ENCODE measurements at places on chromosomes 3 and 15.
A peak's percentile ranks its signal among the peaks of the same experiment; 100 is the strongest.

GRCh38 chr15:94097552-94097951, 133.8 kb upstream of the MCTP2 start:
- no peak for DNase-seq

DNA sequence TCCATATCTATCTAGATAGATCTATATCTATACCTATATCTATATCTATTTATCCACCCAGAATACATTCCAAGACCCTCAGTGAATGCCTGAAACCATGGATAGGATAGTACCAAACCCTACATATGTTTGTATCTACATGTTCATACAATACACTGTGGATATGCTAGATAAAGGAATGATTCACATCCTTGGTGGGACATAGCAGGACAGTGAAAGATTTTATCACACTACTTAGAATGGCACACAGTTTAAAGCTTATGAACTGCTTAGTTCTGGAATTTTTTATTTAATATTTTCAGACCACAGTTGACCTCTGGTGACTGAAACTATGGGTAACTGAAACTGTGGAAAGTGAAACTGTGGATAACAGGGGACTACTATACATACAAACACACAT, 198.8 kb upstream of the TTC14 start:
- no peak for DNase-seq

DNA sequence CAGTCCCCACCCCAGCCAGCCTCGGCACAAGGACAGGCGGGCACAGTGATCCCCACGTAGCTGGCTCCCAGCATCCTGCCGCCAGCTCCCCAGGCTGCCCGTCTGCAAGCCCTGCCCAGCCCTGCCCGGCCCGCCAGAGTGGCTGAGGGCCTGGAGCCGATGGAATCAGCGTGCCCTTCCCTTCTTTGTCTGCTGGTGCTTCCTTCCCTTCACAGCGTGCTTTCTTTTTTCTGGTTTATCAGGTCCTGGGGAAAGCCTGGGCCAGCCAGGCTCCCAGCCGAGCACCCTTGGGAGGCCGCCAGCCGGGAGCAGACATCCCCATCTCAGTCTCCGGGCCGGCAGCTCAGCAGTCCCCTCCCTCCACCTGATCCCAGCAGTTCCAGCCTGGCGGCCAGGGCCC, 54.7 kb upstream of the SMAD6 start:
- no peak for DNase-seq

DNA sequence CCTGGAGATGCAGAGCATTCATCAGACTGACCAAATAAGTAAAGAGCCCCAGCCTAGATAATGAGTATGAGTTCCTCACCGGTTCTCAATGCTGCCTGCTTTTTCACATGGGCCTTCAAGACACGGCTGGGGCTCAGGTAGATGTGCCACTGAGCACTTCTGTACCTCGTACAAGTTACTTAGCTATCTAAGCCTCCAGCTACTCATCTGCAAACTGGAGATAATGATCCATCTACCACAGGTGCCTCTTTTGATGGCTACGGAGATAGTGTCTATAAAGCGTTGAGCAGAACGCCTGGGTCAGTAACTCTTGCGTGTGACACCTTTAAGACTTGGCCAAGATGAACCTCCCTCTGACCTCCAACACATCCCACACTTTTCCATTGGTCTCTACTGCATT, 56.3 kb downstream of the CCR4 start:
- DNase-seq: no peak

- no peak for DNase-seq
These were observed 63.6 kb downstream of the KBTBD12 start for GRCh38 chr3:127978636-127979035.

DNA sequence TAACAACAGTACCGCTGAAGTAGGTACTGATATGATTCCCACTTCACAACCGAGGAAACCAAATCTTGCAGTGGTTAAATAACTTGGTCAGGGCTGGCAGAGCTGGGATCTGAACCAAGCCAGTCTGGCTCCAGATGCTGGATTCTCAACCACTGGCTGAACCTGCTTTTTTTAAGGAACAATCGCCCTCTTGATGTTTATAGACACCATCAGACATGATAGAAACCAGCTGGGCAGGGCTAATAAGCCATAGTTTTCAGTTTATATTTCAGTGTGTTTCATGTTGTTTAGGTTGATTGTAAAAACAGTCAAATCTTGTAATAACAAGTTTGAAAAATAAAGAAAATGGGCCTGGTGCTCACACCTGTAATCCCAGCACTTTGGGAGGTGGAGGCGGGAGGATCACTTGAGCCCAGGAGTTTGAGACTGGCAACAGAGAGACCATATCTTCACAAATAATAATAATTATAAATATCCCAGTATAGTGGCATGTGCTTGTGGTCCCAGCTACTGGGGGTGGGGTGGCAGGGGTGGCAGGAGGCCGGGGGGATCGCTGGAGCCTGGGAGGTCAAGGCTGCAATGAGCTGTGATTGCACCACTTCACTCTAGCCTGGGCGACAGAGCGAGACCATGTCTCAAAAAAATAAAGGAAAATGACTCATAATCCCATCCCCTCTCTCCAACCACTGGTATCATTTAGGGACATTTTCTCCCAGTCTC, 36.7 kb downstream of the XYLB start:
- DNase-seq: no peak

- no peak for DNase-seq
These were observed 14.7 kb downstream of the EDEM1 start for GRCh38 chr3:5202222-5202621.

DNA sequence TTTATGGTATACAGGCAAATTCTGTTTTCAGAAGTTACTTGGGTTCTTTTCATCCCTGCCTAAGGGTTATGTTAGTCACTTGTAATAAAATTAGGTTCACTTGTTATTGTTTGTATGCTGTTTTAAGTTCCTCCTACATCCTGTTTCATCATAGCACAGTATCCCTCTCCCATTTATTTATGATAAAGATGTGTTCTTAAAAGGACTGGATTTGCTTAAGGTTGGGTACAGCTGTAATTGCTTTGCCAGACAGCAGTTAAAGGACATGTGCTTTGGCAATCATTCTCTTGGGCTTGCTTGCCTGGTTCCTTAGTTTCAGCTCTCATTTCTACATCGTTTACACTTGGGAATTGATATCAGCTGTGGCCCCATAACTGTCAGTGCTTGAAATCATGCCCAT, 11.7 kb downstream of the ATP2C1 start:
- DNase-seq: no peak

DNA sequence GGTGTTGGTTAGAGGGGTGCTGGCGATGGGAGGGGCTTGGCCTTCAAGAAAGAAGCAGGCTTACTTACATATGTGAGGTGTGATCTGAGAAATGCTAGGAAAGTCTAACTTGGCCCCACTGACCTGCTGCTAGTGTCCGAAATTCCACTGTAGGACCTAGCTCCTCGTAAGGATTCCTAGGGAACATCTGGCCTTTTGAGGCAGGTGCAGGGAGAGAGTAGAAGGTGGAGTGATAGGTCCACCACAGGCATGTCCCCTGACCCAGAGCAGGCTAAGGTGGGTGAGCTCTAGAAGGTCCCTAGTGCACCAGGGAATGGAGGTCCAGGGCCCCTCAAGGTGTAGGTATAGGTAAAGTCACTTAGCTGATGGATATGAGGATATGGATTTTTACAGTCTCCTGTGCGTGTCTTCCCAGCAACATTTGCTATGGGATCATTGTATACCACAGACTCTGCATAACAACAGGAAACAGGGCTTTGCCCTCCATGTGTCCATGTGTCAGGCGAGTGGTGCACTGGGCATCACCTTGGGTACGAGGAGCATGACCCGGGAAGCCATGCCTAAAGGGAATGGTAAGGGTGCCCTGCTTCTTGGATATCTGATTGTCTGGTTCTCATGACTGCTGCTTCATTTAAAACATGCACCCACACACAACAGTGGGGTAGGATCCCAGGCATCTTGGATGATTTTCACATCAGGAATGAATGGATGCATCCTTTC, 32.6 kb downstream of the POMGNT2 start:
- no peak for DNase-seq

GRCh38 chr15:22811640-22812039, 25.2 kb downstream of the NIPA1 start:
- DNase-seq: peak; percentile 10

- no peak for DNase-seq
These were observed 40.2 kb upstream of the ZBTB20 start for GRCh38 chr3:115187149-115187757.

DNA sequence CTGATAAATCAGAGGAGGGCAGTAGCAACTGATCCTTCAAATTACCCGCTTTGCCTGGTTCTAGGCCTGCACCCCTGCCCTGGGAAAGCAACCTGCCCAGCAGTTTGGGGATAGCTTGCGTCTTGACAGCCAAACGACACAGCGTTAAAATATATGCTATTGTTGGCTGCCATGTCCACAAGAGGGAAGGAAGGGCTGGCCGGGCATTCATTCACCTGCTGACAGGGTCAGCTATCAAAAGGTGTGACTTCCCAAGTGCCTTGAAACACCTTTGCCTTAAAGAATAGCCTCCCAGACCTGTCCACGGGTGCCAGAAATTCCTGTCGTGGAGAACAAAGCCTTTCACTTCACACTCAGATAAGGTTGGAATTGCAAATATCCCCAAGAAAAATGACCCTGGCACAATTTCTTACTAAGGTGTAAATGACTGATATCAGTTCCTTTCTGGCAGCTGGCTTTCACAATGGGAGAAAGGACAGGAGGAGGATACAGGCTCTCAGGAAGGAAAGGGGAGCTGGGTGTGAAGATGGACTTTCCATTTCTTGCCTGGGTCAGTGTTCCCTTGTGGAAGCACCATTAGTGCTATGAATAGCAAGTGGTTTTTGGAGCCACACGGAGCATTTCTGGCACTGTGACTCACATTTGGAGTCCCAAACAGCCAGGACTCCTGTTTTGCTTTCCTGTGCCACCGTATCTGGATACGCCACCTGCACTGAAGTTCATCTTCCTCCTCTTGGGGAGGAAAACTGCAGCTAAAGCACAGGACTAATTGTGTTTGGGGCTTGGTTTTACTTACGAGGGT, 19.2 kb downstream of the ALDH1A3 start:
- no peak for DNase-seq

DNA sequence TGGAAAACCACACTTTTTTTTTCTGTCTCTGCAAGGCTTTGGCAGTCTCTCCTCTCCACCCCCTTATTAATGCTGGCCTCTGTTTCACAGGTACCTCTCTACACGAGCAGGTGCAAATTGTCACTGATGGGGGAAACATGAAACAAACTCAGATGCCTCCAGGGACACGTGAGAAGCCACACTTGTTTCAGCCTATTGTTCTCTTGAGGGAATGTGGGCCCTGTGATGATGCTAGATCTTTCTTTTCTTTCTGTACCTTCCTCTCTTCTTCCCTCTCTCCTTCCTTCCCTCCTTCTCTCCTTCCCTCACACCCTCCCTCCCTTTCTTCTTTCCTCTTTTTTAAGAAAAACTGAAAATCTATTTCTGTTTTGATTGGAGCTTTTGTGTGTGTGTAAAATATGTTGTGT, 5.7 kb upstream of the BLM start:
- DNase-seq: no peak

- DNase-seq: no peak
These were observed 138.0 kb upstream of the MEF2A start for GRCh38 chr15:99427668-99428361.

DNA sequence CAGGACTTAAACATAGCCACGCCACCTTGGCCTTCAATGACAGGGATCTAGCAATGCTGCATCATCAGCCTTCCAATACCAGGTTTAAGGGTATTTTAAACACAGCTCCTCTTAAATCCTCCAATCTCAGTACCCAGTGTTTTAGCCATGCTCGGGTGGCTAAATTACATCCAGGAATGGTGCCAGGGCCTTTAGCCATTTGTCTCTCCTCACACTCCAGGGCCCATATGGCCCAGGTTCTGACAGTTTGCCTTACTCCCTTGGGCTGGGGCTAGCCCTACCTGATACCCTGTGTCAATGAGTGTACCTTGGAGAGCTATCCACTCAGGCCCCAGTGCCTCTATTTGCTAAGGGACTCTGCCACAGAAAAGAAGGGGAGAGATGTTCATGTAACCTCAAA, 29.4 kb downstream of the ZNF589 start:
- DNase-seq: no peak

- DNase-seq: peak; percentile 47
These were observed 59.6 kb upstream of the LMCD1 start for GRCh38 chr3:8441969-8442559.

DNA sequence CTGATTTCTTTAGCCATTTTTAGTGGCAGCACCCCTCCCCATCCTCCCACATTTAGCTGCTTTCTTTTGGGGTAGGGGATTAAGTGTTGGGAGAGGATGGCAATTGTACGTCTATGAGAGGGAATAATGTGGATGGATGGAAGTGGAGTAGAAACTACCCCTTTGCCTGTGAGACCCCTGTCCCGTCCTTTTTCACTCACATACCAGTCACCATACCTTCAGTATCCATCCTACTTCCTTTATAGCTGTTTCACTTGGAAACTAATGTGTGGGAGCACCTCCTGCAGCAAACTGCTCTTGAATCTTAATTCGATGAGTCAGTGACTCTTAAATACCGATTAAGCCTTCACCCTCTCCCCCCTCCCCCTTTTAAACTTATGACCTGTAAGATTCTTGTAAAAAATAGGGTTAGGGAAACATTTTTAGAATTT, 730 bp downstream of the SPRED1 start:
- DNase-seq: peak; percentile 30

- DNase-seq: no peak
These were observed 6.6 kb downstream of the PLS1 start for GRCh38 chr3:142602619-142603385.

DNA sequence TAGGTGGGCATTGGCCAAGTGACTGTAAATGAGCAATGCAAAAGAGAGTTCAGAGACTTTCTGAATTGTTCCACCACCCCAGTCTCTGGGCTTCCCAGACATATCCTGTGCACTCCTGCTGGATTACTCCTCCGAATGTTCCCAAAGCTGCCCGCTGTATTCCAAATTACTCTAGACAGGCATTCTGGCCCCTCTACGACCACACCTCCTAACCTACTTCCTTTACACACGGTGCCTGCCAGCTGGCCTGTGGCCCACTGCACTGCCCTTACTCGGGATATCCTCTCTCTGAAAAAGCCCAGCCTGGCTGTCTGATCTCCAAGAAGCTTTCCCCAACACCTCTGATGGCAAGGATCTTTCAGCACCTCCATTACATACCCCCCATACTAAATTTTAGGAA, 66.6 kb downstream of the DUT start:
- DNase-seq: no peak

DNA sequence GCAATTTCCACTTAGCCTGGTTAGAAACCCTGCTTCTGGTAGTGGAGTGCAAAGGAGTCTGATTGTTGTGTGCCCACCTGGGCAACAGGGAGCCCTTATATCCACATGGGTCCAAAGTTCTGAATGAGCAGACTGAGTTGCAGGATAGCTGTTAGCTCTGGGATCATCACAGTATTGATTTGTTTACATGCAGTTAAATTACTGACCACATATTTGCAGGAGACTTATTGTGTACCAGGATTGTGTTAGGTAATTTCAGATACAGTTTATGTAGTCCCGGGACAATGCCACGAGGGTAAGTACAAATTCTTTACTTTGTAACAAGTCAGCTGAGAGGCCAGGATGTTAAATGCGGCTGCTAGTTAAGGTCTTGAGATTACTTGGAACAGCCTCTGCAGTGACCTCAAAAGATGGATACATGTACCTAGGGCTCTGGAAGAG, 18.8 kb downstream of the ARHGEF26 start:
- DNase-seq: no peak

- peak; percentile 6 for DNase-seq
These were observed 52.5 kb downstream of the CYP11A1 start for GRCh38 chr15:74314795-74315438.

Data from SHP77 treated with DMSO at 0.1 percent for 48 hours (cell line).